Stimulated activated CD4-positive, alpha-beta T cell treated with anti-CD3 and anti-CD28 coated beads, TNF-alpha, amount 100 ng/mL, for 4 hours (primary cell): ENCODE measurements at places on chromosomes 16 and 17.

GRCh38 chr16:67421030-67421429 lies 4.8 kb upstream of the ZDHHC1 start:
- no peak for DNase-seq

GRCh38 chr16:31455601-31456314 lies 3.5 kb upstream of the ARMC5 start:
- DNase-seq = no peak

DNA sequence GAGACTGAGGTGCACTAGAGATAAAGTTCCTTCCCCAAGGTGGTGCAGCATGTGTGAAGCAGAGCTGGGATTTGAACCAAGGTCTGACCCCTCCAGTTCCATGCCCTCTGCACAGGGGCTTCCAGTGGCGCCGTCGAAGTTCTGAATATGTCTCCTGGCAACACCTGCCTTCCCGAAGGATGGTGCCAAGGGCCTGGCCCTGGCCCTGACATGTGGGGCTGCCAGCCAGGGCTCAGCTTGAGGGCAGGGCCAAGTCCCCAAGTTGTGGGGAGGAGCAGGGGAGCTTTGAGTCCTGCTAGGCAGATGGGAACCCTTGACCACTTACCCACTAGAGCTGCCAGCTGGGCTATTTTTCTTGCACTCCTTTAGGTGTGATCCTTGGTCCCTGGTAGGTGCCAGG lies 56.4 kb downstream of the NKD1 start:
- DNase-seq = no peak

DNA sequence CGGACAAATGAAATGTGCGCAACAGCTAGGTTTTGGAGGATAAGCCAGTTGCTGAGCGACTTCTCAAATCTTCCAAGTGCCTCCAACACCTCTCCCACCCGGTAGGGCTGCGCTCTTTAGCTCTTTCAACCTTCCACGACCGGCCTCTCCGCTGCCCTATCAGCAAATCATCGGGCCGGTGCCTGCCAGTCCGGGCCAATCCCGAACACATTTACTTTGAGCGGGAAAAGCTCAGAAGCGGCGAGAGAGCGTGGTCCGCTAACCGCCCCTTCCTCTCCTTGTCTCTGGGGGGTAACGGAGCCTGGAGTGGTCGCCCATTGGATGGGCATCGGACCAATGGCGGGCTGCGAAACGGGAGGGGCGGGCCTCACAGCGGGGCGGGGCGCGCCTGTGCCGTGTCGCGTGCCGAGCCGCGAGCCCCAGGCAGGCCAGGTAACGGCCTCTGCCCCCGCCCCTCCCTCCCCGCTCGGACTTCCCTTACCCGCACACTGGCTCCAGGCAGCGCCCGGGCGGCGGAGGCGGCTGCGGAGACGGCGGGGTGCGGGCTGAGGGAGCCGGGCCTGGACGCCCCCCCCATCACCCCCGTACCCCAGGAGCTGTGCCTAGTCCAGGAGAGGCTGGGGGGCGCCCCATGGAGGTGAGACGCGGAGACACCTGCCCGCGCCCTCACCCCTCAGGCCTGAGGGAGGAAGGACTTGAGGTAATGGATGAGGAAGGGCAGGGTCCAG lies at the start of gene MEIOC:
Gene MEIOC, plus strand, starts transcription at position 486 of the 728 bp plus-strand sequence. Its CDS starts 146 bp downstream, at position 632.
- DNase-seq = no peak

DNA sequence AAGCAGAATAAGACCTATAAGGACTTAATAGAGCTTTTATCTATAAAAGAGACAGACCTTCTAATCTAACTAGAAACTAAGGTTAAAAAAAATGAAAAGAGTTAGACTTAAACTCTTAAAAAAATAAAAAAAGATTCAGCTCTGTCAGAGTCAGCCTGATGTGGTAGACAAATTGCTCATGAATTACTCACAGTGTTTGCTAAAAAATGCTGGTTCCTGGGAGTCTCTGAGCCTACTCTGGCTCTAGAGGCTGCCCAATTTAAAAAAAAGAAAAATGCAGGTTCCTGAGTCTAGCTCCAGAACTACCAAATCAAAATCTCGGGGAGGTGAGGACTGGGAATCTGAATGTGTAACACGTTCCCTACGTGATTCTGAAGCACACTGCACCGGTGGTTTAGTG lies 18.1 kb downstream of the SOST start:
- no peak for DNase-seq

DNA sequence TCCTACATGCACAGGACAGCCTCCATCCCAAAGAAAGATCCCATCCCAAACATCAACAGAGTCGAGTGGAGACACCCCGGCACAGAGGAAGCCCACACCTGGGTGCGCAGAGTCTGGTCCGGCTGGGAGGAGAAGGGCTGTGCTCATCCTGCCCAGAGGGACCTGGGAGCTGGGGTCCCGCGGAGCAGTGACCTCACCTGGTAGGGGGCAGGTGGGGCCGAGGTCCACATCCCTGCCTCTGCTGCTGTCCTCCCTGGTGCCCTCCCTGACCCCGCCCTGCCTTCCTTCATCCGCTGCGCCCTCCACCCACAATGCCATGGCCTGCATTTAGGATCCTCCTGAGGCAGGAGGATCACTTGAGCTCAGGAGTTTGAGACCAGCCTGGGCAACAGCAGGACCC lies 2.9 kb downstream of the C16orf90 start:
- no peak for DNase-seq

DNA sequence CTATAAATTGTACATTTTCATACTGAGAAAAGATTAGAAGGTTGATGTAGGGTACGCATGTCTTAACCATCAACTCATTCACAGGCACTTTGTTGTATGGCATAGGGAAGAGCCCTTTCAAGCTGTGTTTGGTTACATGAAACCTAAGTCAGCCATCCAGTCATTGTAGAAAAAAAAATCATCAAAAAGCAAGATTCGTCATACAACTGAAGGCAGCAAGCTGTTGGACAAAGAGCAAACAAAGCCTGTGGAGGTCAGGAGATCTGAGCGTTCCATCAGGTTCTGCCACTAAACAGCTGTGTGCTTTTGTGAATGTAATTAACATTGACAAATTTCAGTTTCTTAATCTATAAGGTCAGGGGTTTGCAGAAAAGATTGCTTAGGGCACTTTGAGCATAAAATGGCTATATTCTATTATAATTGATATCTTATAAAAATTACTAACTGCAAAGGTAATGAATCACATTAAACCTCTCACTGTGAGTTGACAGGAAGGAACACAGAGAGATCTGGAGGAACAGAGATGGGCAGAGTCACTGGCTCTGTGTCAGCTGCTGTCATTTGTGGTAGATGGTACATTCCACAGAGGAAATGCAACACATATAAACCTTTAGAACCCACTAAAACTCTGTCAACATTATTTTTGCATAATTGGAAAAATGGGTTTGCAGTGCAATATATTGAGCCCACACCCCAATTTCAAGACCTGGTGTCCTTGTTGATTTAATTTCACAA lies 66.3 kb upstream of the MYOCD start:
- DNase-seq = no peak

GRCh38 chr16:30741461-30741914 lies 6.7 kb upstream of the PHKG2 start:
- DNase-seq = no peak

DNA sequence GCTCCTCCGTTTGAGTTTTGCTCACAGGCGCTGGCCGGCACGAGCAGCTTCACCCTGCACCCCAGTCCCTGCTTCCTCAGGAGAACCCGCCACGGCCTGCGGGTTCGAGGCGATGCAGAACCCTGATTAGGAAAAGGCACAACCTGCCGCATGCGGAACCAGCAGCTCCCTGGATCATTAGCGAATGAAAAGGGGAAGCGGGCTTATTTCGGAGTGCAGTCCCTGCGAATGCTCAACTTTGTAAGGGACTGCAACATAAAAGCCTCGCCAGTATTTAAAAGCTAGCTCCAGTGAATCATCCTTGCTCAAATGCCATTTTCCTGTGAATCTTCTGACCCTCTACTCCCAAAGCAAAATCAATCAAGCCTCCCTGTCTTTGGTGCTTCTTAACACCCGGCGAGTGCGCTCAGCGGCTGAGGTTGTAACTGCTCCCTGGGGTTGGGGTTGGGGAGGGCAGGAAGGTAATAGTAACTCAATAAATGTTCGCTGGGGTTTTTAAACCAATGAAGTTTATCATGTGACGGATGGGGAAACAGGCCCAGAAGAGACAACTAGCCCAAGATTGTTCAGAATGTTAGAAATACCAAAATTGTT lies 678 bp upstream of the AKAP10 start:
- DNase-seq = no peak

DNA sequence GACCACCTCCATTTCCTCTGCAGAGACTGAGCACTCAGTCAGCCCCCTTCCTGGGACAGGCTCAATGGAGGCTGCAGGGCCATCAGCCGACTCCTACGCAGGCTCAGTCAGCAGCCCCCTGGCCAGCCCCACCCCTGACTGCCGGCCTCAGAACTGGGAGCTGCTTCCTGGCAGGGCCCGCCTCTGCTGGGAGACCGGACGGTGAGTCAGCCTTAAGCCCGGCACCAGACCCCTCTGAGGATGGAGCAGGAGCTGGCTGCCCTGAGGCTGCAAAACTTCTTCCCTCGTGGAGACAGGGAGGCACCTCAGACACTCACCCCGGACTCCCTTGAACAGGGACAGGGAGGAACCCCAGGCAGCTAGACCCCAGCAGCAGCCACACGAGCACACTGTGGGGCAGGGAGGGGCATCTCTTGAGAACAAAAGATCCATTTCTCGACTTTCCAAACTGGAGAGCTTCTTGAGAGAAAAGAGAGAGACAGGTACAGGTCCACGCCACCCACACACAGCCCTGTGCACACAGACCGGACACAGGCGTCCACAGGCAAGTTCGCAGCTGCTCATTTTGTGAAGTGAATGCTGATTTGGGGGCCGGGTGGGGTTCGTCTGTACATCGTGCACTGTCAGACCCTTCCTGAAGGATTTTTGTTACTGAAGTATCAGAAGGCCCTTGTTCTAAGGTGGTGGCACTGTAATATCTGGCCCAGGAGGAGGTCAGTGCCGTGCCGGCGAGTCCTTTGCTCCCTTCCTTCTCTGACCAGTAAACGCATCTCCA lies 1.3 kb upstream of the TUBB3 start:
- DNase-seq = no peak

DNA sequence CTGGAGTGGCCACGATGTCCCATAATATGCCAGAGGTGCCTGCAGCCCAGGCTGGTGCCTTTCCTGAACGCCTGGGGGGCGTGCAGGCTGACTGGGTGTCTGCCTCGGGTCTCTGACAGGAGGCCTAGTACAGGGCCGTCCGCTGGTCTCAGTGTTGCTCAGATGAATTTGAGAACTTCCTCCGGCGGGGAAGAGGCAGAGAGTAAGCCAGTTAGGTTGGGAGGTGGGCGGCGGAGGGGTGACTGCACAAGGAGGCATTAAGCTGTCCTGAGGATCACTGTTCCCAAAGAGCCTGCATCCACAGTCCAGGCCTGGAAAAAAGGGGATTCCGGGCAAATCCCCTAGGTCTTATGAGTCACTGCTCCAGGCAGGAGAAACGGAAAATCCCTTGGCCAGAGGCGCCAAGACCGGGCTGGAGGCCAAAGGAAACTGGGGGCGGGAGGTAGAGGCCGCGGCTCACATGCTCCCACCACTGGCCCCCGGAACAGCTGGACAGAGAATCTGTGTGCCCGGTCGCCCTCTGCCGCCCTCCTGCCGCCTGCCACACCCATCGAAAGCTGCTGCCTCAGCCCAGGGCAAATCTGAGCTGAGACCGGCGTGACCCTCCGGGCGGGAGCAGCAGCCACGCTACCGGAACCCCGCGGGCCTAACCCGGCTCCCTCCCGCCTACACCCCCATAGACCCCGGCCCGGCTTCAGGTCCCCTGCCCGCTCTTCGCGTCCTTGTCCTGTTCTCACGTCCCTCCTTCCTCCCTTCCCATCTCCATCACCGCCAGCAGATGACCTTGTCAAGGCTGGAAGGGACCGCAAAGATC lies 1.2 kb downstream of the TRIM47 start:
- no peak for DNase-seq

GRCh38 chr16:18932243-18932987 lies 6.2 kb upstream of the SMG1 start:
- DNase-seq = no peak
